Activated naive CD4-positive, alpha-beta T cell treated with anti-CD3 and anti-CD28 coated beads, Interleukin-2, amount 50 U/mL, for 72 hours (primary cell): ENCODE measurements at places on chromosomes 5 and 9. TPM values are rescaled to one million over a fixed set of nuclear protein-coding genes. Genes with fewer than 3 reads are reported as not detected.

GRCh38 chr5:81180780-81181460, 52.2 kb upstream of the CKMT2 start:
- no peak for DNase-seq

SLC25A48 gene
- not detected for total RNA-seq

GRCh38 chr9:114532561-114533237, 27.4 kb upstream of the WHRN start:
- no peak for DNase-seq

DNA sequence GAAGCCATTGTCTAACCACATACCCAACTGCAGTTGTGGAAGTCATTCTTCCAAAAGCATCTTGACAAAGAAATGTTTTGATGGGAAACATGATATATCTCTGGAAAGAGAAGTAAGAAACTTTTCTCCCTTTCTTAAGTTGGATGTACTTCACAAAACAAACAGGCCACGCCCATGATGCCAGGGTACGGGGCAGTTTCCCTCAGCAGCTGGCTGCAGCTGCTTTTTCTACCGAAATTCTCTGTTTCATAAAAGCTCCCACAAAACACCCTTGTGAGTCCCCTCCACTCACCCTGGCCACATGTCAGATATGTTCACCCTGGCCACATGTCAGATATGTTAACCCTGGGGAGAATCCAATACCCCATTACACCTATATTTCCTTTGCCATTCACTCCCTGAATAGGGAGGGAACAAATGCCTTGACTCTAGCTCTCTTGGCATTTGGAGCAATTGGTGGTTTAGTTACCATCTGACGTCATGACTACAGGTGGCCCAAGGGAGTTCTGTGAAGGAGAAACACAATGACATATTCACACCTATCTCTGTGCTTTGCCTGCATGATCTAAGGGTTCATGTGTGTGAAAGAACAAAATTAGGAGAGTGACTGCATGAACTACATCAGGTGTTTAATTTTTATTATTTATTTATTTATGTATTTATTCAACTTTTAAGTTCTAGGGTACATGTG, 103.0 kb downstream of the AOPEP start:
- no peak for DNase-seq

- DNase-seq = no peak
Observed at GRCh38 chr5:134503937-134504437, 21.5 kb upstream of the JADE2 start.

GRCh38 chr9:15786616-15787015, 233.8 kb downstream of the CCDC171 start:
- no peak for DNase-seq

DNA sequence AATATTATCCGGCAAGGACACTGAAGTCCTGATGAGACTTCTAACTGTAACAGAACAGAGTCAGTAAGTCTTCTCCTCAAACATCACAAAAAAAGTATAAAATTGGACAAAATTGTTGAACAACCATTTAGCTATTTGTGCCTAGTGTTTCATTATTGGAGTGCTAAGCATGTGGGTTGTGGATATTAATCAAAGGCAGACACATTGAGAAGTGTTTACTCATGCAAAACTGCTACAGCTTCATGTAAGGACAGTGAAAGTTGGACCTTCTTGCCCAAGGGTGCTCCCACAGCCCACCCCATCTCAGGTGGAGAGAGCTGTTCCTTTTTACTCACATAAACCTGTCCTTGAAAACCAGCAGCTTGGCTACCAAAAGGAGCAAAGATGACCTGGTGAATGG, 355.1 kb upstream of the DAB2 start:
- DNase-seq = no peak

DNA sequence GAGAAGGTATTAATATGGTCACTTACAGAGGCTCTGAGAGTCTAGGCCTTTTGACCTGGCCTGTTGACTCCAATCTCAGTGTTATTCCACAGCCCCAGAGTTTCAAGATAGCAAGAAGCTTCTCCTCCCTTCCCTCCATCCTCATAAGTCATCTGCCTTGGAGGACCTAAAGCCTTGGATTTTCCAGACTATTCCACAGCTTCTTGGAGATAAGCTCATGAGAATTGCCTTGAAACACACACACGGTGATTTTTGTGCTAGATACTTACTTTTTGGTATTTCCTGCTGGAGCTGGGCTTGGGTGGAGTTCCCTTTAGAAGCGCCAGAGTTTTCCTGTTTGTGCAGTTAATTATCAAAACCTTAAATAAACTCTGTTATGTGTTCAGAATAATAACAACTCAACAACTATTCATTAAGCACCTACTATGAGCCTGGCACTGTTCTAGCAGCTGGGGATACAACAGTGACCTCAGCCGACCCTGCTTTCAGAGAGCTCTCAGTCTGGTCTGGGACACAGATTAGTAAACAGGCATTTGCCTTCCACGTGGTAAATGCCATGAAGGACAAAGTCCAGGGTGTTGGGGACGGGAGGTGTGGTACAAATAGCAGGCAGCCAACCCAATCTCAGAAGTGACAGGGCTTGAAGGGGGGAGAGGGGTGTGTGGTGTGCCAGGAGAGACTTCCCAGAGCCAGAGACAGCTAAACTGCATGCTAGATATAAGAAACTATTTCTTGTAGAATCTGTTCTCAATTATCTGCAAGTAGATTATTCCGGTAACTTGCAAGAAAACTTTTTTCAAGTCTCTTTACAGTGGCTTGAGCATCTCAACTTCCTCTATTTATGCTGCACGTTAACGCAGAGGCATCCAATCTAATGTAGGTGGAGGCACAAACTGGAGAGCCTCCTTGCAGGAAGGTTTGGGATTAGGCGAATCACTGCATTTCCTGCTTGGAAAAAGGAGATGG, 55.9 kb upstream of the KLF9 start:
- no peak for DNase-seq

DNA sequence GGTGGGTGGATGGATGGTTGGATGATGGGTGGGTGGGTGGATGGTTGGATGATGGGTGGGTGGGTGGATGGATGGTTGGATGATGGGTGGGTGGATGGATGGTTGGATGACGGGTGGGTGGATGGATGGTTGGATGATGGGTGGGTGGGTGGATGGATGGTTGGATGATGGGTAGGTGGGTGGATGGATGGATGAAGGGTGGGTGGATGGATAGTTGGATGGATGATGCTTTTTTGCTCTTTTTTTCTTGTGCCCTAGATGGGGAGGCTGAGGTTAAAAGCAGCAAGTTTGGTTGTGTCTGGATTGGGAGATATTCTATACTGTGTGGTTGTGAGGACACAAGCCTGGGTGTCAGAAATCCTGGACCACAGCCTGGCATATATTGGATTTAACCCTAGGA, 5.4 kb downstream of the LCN12 start:
- DNase-seq = no peak

DNA sequence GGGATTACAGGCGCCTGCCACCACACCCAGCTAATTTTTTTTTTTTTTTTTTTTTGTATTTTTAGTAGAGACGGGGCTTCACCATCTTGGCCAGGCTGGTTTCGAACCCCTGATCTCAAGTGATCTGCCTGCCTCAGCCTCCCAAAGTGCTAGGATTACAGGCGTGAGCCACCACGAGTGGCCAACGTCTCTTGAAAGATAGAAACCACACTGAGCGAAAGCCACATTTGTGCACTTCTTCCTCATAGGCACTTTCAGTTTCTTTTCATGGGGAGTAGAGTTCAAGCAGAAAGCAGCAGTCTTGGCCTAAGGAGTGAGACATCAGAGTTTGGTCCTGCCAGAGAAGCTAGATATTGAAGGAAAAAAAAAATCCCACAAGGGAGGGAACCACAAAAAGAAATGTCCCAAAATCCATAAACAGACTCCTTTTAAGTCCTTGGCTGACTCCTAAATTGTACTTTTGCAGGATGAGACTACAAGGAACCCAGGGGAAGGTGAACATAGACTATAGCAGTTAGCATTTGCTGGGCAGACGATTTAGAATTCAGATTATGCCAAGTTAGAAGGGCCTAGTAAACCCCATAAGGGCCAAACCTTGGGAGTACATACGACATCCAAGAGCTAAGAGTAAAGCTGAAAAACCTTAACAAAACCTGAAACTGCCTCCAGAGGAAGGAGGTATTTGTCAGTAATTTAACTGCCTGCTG, 43.9 kb upstream of the GLIPR2 start:
- peak; percentile 43 for DNase-seq

DNA sequence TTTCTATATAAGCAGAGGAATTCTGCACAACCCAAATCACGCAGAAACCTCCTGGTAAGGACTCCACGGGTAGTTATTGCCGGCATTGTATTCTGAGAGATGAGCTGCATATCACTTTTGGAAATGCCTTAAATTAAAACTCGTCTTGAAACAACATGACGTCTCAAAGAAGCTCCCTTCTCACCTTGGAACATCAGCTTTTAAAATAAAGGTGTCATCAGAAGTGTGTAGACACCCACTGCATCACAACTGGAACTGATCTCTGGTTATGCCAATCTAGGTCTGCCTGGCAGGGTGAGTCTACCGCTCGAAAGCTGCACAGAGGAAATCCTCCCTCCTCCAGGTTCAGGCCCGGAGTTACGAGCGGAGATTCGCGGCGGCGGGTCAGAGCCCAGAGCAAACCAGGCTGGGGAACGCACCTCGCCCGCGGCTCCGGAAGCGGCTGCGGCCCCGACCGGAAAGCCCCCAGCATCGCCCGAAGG, 974 bp upstream of the SLC12A2 start:
- DNase-seq = no peak

FABP6 gene
- total RNA-seq = not detected

GPR150 gene
- total RNA-seq = 0.39 TPM

GRCh38 chr5:106163233-106163632, 1507.5 kb downstream of the EFNA5 start:
- DNase-seq = no peak

PCDHB2 gene
- total RNA-seq = not detected

EPB41L4B gene
- total RNA-seq = not detected

DNA sequence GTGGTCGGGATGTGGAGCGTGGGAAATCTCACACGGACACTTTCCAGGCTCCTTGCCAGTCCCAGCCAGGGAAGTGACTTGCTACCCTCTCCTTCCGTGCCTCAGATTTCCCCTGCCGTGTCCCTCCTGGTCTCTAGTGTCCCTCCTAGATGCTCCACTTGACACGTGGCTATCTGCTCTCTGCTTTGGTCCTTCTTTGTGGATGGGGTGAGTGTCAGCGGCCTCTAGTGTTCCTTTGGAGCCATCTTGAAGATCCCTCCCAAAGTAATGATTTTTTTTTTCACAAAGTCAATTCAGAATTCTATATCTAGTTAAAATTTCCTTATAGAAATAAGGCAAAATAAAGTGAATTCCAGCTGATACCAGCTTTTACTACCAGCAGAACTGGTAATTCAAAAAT, 117.7 kb downstream of the MRPL36 start:
- DNase-seq = no peak

- no peak for DNase-seq
Observed at GRCh38 chr5:58753446-58753845, 170.6 kb downstream of the RAB3C start.

DNA sequence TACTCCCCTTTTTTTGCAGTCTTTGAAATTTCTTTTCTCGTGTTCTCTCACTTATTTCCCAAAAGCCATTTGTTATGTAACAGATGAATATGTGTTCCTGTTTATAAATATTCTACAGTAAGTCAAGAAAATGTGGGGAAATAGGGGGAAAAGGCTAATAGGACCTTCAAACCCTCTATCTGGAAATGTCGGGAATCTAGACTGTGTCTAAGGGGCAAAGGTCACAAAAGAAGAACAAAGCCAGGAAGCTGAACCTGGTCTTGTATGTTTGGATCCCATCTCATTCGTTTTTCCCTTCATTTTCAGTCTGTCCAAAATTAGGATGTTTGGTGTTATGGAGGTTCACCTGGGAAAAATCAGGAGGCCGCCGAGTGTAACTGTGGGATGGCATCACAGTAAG, 490.3 kb downstream of the NR2F1-AS1 start:
- DNase-seq = no peak

ENTPD2 gene
- not detected for total RNA-seq

GRCh38 chr5:52811067-52811749, 23.5 kb downstream of the ITGA1 start:
- DNase-seq = no peak
